ENCODE measurements at places on chromosomes 6 and 20.

GRCh38 chr6:156449128-156449527, 328.1 kb upstream of the ARID1B start:
- DNase-seq = peak; percentile 49

GRCh38 chr6:111832833-111833418, 40.3 kb downstream of the FYN start:
- DNase-seq = peak; percentile 48

DNA sequence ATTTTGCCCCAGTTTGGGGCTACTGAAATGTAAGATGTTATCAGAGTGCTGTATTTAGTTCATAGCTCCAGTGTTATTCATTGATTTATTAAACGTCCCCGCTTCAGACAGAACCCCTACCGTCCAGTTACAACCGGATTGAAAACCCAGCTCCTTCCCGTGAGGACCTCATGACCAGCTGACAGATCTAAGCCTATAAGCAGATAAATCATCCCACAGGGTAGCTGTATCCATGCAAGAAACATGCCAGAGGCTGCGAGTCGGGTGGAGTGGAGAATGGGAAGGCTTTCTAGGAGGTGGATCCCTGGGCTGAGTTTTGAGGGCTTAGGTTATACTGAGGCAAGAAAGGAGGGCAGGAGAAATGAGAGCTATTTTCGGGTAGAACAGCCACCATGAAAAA, 260.0 kb downstream of the ARID1B start:
- DNase-seq = no peak

GRCh38 chr20:54017846-54018245, 52.5 kb downstream of the BCAS1 start:
- no peak for DNase-seq

DNA sequence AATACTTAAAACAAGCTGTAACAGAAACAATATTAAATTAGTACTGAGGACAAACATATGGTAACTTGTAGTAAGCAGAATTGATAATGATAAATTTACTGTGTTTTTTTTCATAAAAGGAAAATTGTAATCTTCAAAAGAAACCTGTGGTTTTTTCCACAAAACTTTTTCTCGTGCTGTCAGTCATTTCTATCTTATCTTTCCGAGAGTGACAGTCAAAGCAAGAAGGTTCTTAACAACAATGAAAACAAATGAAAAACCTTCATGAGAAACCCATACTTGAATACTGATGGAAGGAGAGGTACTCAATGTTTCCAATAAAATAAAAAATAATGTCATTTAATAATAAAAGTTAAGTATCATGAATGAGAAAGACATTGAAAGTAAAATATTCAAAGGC, 174.0 kb downstream of the TBC1D32 start:
- no peak for DNase-seq

DNA sequence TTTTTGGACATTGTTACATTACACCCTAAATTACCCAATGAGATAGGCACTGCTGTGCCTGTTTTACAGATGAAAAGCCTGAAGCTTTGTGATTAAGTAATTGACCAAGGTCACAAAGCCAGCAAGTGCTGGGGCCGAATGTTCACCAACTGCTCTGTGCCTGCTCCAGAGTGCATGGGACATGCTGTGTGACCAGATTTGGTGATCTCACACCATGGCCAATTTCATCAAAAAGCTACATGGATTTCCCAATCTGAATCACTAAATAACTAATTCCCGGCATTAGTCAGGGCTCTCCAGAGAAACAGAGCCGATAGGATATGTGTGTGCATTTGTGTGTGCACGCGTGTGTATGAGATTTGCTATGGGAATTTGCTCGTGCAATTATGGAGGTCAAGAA, 228.3 kb upstream of the ECI2 start:
- DNase-seq = no peak

DNA sequence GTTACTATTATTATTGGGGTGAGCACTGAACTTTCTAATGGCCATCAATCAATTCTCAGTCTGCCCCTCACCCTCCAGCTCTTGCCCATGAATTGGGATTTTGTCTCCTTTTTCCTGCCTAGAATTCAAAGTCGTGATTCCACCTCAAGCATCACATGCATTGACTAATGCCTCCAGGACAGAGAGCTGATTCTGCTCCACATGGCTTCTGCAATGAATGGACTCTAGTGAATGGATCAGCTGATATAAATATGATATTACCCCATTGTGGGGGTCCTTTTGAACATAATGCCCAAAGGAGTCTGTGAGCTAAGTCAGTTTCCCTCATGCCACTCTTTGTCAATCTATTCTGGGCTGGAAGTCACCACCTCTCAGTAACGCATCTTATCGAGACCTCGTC, 126.4 kb downstream of the OPN5 start:
- no peak for DNase-seq

GRCh38 chr6:54835176-54835575, 11.4 kb upstream of the FAM83B start:
- DNase-seq = no peak

DNA sequence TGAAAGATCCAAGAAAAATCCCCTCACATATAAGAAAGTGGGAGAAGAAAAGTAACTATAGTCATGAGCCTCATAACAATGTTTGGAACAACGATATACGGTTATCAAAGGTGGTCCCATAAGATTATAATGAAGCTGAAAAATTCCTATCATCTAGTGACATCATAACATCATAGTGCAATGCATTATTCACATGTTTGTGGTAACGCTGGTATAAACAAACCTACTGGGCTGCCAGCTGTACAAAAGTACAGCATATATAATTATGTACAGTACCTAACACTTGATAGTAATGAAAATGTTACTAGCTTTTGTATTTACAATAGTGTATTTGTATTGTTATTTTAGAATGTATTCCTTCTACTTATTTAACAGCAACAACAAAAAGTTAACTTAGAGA, 240.7 kb downstream of the RNGTT start:
- no peak for DNase-seq

DNA sequence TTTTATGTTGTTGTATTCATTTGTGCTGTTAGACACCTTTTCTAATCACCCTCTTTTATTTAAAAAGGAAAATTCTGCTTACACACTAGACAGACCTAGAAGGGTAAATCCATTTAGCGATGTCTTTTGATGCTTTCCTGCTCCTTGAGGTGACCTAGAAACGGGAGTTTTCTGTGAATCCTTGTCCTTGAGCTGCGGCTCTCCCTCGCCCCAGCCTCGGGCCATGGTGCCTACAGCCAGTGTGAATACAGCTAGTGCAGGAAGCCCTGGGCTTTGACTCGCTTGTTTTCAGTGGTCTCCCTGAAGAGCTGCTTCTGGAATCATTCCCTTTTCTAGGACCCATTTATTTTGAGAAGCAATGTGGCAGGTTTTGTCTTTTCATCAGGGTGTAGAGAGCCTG, 17.6 kb upstream of the ADRM1 start:
- DNase-seq = no peak

- no peak for DNase-seq
Measured at GRCh38 chr6:15773806-15774410, 111.1 kb upstream of the DTNBP1 start.

DNA sequence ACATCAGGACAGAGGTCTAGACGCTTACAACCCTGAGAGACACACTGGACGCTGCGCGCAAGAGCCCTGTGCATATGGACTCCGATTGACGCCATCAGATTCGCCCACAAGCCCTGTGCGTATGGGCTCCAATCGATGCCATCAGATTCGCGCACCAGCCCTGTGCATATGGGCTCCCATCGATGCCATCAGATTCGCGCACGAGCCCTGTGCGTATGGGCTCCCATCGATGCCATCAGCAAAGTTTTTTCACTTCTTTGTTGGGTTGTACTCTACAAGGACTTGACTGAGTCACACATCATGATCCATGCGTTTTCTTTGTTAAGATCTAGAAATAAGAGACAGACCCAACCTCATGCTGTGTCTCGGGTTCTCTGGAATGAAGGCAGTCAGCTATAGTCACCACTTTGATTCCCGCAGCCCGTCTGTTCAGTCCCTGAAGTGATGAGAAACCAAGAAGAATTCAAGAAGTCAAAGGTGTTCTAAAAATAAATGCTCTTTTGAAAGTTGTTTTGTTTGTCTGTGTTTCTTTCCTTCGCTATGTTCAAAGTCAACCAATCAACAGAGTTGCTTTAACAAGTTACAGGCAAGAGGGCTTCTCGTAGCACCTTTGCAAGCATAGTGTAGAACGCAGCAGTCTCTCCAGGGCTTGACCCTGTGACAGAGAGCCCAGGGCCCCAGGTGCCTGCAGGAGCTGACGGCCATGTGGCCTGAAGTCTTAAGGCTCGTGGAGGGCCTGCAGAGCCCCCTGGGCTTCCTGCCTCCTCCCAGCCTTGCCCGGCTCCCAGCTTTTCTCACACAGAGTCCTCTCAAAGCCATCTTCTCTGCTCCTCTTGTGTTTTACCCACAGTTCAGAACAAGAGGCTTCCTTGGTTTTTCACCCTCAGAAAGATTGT, 7.9 kb downstream of the RPS6KA2 start:
- DNase-seq = no peak

- peak; percentile 64 for DNase-seq
Measured at GRCh38 chr6:169240125-169240524, 13.5 kb downstream of the THBS2 start.

DNA sequence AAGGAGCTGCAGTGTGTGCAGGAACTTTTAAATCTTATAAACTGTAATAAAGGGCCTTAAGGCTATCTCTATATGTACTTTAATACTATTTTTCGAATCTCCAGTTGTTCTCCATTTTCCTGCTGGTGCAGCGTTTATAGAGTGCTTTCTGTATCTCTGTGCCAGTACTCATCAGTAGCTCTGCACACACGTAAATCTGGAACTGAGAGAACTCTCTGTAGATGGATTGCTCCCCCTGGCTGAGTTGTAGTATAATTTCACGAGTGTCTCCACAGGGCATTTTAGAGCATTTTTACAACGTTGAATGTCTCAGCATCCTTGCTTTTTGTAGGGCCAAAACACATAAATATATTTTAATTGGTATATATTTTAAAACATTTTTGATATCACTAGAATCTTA, 256.5 kb downstream of the TRDN start:
- peak; percentile 59 for DNase-seq

DNA sequence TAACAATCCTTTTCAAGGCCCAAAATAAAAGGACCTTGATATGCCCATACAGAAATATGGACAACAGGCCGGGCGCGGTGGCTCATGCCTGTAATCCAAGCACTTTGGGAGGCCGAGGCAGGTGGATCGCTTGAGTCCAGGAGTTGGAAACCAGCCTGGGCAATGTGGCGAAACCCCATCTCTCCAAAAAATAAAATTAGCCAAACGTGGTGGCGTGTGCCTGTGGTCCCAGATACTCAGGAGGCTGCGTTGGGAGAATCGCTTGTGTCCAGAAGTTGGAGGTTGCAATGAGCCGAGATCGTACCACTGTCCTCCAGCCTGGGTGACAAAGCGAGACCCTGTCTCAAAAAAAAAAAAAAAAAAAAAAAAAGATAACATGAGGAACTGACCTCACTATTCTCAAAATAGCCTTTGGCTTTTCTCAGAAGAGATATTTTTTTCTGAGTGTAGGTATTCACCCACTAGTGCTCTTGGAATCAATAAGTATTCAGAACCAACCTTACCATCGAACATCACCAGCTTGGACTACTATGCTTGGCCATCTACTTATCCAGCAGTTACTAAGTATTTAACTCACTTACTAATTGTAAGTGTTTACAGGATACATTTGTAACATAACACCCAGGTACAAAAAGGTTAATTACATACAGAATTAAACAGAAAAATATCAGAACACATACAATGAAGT, 99.2 kb downstream of the OR2B2 start:
- no peak for DNase-seq

DNA sequence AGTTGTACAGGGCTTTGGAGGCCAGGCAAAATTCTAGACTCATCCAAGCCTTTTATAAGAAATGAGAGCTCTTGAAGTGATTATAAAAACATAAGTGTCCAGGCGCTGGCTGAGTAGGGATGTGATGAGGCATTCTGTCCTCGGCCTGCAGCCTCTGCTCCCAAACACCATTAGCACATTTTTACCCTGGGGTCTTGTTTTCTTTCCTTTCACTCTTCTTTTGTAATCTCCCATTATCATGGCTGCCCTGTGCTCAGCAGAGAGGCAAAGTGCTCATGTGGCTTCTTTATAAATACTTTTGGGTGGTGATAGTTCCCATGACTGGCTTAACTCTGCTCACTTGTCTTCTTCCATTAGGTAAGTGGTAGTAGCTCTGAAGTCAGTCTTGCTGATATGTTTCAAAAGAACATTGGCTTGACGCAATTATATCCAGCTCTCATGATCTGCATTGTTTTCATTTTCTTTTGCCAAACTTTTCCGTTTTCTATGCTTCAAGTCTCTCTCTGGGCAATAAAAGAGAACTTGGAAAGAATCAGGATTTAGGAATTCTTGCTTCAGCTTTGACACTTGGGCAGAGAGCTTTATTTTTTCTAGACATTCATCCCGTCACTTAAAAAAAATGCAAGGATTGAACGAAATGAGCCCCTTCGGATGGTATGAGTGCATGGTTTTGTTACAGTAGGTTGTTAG, 61.1 kb downstream of the CAP2 start:
- no peak for DNase-seq

- DNase-seq = peak; percentile 94
Measured at GRCh38 chr6:7261032-7261841, 51.8 kb downstream of the SSR1 start.

DNA sequence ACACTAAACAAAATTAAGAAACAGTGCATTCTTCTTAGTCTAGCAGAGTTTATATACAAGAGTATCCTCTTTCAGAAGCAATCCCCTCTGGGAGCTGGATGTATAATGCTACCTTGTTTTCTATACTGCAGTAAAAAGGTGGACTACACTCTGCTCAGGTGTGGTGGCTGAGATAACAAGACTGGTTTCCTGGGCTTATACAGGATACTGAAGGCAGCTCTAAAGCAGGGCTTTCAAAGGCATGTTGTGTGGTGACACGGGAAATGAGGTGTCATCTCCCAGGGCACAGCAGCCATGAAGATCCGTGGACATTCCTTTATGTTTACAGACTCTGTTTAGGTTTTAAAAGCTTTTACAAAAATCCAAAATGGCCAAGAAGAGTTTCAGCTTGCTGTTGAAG, 136.7 kb downstream of the MAP3K4 start:
- DNase-seq = no peak

DNA sequence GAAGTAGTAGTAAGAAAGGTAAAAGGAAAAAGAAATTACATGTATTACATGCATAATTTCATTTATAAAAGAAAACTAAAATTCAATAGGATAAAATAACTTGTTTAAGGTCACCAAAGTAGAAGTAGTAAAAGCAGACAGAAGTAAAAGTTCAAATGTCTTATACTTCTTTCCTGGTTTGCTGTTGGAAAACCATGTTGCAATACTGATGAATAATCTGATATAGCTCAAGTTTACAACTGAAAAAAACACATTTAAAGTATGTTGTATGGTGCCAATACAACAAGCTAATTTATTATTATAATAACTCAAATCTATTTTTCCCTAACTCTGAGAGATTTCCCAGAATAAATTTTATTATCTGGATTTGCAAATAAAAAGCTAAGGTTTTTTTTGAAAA, 78.3 kb downstream of the PHIP start:
- DNase-seq = no peak

GRCh38 chr20:6123649-6124014, 802 bp upstream of the FERMT1 start:
- no peak for DNase-seq

DNA sequence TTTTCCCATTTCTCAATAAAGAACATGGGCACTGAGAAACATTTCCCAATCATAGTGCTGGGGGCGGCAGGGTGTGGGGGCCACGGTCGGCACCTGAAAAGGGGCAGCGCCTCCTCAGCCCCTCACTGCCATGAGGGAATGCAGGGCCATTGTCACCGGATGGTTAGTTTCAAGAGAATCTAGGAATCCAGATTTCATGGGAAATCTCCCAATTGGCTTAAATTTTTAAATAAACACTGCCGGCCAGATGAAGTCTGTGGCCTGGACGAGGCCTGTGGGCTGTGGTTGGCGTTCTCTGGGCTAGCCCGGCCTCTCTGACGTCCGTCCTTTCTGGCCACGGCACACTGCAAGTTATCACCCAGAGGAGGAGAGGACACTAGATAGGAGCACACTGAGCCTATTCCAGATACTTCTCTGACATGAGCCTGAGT, 25.6 kb downstream of the MANBAL start:
- DNase-seq = peak; percentile 82
